ENCODE measurements at places on chromosomes 5 and 9. TPM values are rescaled to one million over a fixed set of nuclear protein-coding genes. Genes with fewer than 3 reads are reported as not detected.

The KIF24 gene
- total RNA-seq = 0.79 TPM

The PCDH12 gene
- not detected for total RNA-seq

The FANCG gene
- total RNA-seq = 38.9 TPM

The SHOC1 gene
- not detected for total RNA-seq

The HAPLN1 gene
- total RNA-seq = not detected

The STPG3 gene
- total RNA-seq = not detected

The TMEFF1 gene
- total RNA-seq = not detected

The FTMT gene
- not detected for total RNA-seq

The LOX gene
- not detected for total RNA-seq

The RASEF gene
- not detected for total RNA-seq

The TGFBI gene
- 3.7 TPM for total RNA-seq

The PTGER4 gene
- total RNA-seq = 26.8 TPM

The WDR5 gene
- 21.1 TPM for total RNA-seq

The C5orf52 gene
- total RNA-seq = not detected

The SLC6A19 gene
- total RNA-seq = not detected

The CDKN2B-AS1 gene
- 2.5 TPM for total RNA-seq

The LIFR gene
- not detected for total RNA-seq

GRCh38 chr5:176906126-176906525, 7.0 kb upstream of the HK3 start:
- no peak overlapping the region for H3K4me3 ChIP-seq
- H3K27ac ChIP-seq = no peak overlapping the region
- H3K27me3 ChIP-seq = no peaks in the 10 kb centered on the region
- no peaks in the 10 kb centered on the region for H3K4me1 ChIP-seq

GRCh38 chr5:149759986-149760853, 30.1 kb downstream of the PPARGC1B start:
- no peaks in the 10 kb centered on the region for H3K36me3 ChIP-seq
- H3K27ac ChIP-seq = no peak overlapping the region
- H3K27me3 ChIP-seq = no peaks in the 10 kb centered on the region
- H3K4me1 ChIP-seq = no peaks in the 10 kb centered on the region

GRCh38 chr9:91207729-91208418, 153.8 kb downstream of the AUH start:
- peak; percentile 63 for DNase-seq
- H3K27ac ChIP-seq = peak overlapping the region; percentile 80
- no peaks in the 10 kb centered on the region for H3K36me3 ChIP-seq
- peak overlapping the region; percentile 13 for H3K4me3 ChIP-seq

DNA sequence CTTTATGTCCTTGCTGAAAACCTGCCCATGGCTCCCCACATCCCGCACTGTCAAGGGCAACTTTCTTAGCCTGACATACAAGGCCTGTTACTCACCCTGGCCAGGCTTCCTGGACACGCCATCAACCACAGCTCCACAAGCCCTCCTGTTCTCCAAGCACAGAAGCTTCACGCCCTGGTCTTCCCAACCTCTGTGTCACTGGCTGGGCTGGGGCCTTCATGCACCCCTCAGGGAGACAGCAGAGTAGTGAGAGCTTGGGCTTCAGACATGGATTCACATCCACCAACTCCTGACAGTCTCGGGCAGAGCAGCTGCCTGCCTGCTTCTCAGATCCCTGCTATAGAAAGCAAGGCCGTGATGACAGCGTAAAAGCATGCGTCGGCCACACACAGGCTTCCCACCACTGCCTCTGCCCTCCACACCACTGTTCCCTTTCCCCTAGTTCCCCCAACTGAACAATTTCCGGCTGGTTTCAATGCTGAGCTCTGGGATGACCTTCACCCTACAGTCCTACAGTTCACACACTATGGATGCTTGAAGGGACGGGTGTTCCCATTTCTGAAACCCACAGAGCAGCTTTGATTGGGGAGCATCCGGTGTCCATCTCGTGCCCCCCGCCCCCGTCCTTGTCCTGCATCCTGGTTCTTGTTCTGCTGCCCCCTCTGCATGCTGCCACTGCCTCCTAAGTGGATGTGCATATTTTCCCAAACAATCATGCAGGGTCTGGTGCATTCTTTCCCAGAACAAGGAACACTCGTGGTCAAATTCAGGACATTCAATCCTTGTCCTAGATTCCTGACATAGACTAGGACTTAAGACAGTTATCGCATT, 33.4 kb upstream of the ADAMTS2 start:
- no peak for DNase-seq
- H3K4me1 ChIP-seq = no peaks in the 10 kb centered on the region

- H3K27ac ChIP-seq = no peak overlapping the region
- peaks cover 23% of the 10 kb centered on the region for H3K4me1 ChIP-seq
- DNase-seq = no peak
- no peaks in the 10 kb centered on the region for H3K27me3 ChIP-seq
- H3K4me3 ChIP-seq = no peak overlapping the region
Measured at GRCh38 chr9:123925161-123925560, 4.8 kb downstream of the DENND1A start.

- H3K36me3 ChIP-seq = no peaks in the 10 kb centered on the region
- H3K4me3 ChIP-seq = no peak overlapping the region
- H3K27ac ChIP-seq = no peak overlapping the region
Measured at GRCh38 chr5:97627272-97627671, 444.2 kb upstream of the RIOK2 start.

DNA sequence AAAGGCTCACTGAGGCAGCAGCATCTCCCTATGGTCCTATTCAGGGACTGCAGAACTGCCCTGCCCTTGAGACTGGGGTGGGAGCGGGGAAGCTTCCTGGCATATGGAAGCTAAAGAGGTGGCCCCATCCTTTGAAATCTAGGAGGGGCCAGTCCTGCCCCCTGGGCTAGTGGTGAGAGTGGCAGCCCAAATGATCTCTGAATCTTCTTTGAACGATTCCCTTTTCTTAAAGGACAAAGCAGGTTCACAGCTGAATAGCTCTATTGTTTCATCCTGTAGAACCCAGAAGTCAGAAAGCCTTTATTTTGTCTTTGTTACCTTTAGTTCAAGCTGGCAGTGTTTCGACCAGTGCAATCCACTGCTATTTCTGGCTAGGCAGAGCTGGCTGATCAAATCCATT, 741.9 kb downstream of the IRX1 start:
- no peaks in the 10 kb centered on the region for H3K4me1 ChIP-seq
- no peak for DNase-seq
- H3K27me3 ChIP-seq = no peaks in the 10 kb centered on the region
- no peak overlapping the region for H3K27ac ChIP-seq
- no peaks in the 10 kb centered on the region for H3K36me3 ChIP-seq

DNA sequence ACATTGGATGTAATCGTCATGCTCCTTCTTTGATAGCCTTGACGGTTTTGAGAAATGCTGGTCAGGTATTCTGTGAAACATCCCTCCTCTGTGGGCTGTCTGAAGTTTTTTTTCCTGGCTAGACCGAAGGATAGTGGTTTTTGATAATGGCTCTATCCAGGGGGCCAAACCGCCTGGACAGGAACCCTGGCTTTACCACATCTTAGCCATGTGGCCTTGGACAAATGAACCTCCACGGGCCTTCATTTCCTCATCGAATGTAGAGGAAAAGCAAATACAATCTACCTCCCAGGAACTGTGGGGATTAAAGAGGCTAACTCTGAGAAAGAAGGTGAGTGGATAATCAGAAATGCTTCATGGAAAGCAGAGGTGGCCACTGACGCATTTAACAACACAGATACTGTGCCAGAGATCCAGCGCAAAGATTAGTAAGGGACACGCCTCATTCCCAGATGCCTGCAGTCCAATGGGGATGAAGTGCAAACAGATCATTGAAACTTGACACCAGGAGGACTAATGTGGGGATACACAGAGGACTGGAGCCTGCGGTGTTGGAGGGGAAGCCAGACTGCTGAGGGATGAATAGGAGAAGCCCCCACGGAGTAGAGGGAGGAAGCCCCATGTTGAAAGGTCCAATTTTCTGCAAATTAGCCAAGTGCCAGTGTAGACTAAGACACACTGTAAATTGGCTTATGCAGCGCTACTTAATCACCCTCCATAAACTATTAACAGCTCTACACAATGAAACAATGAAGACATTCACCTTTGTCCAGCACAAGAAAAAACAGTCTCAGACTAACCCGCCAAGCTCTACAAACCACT, 41.6 kb downstream of the MYO10 start:
- DNase-seq = no peak
- no peak overlapping the region for H3K27ac ChIP-seq
- no peaks in the 10 kb centered on the region for H3K36me3 ChIP-seq
- H3K27me3 ChIP-seq = no peaks in the 10 kb centered on the region
- H3K4me1 ChIP-seq = no peaks in the 10 kb centered on the region

- no peak overlapping the region for H3K4me3 ChIP-seq
- H3K36me3 ChIP-seq = no peaks in the 10 kb centered on the region
- H3K27me3 ChIP-seq = no peaks in the 10 kb centered on the region
- H3K27ac ChIP-seq = no peak overlapping the region
- no peaks in the 10 kb centered on the region for H3K4me1 ChIP-seq
Measured at GRCh38 chr5:67400752-67401151, 204.2 kb upstream of the CD180 start.

- no peaks in the 10 kb centered on the region for H3K36me3 ChIP-seq
- DNase-seq = no peak
- no peak overlapping the region for H3K27ac ChIP-seq
- no peak overlapping the region for H3K4me3 ChIP-seq
- H3K4me1 ChIP-seq = no peaks in the 10 kb centered on the region
Measured at GRCh38 chr9:89254773-89255125, 56.2 kb upstream of the CKS2 start.

- H3K4me3 ChIP-seq = no peak overlapping the region
- H3K4me1 ChIP-seq = no peaks in the 10 kb centered on the region
- no peak overlapping the region for H3K27ac ChIP-seq
- no peaks in the 10 kb centered on the region for H3K36me3 ChIP-seq
- H3K27me3 ChIP-seq = no peaks in the 10 kb centered on the region
- DNase-seq = no peak
Measured at GRCh38 chr9:72581694-72582093, 60.3 kb downstream of the TMC1 start.

- no peaks in the 10 kb centered on the region for H3K36me3 ChIP-seq
- H3K4me3 ChIP-seq = no peak overlapping the region
- H3K4me1 ChIP-seq = no peaks in the 10 kb centered on the region
Measured at GRCh38 chr5:150584556-150585335, 55.7 kb upstream of the SYNPO start.

- no peaks in the 10 kb centered on the region for H3K27me3 ChIP-seq
- no peaks in the 10 kb centered on the region for H3K36me3 ChIP-seq
- no peak for DNase-seq
- H3K4me3 ChIP-seq = no peak overlapping the region
- H3K27ac ChIP-seq = no peak overlapping the region
Measured at GRCh38 chr9:7967851-7968250, 168.3 kb upstream of the DMAC1 start.

- H3K36me3 ChIP-seq = no peaks in the 10 kb centered on the region
- DNase-seq = peak; percentile 9
Measured at GRCh38 chr9:17578911-17579793, at the start of gene SH3GL2. SH3GL2 (plus strand) TSS chr9:17579066.

- H3K27me3 ChIP-seq = no peaks in the 10 kb centered on the region
- no peak for DNase-seq
- no peaks in the 10 kb centered on the region for H3K4me1 ChIP-seq
- H3K36me3 ChIP-seq = peaks cover 13% of the 10 kb centered on the region
- H3K27ac ChIP-seq = no peak overlapping the region
Measured at GRCh38 chr5:132646583-132647266, 11.2 kb upstream of the IL13 start.

GRCh38 chr9:18260521-18260920, 213.4 kb upstream of the ADAMTSL1 start:
- no peaks in the 10 kb centered on the region for H3K36me3 ChIP-seq
- H3K27me3 ChIP-seq = no peaks in the 10 kb centered on the region
- DNase-seq = no peak
- no peaks in the 10 kb centered on the region for H3K4me1 ChIP-seq

- H3K27ac ChIP-seq = no peak overlapping the region
- H3K36me3 ChIP-seq = no peaks in the 10 kb centered on the region
- no peaks in the 10 kb centered on the region for H3K4me1 ChIP-seq
- no peak for DNase-seq
- H3K27me3 ChIP-seq = no peaks in the 10 kb centered on the region
Measured at GRCh38 chr9:110812886-110813285, 144.3 kb downstream of the MUSK start.

GRCh38 chr5:58934629-58935097, 351.8 kb downstream of the RAB3C start:
- no peak overlapping the region for H3K4me3 ChIP-seq
- H3K27me3 ChIP-seq = no peaks in the 10 kb centered on the region
- DNase-seq = no peak
- H3K36me3 ChIP-seq = no peaks in the 10 kb centered on the region
- no peaks in the 10 kb centered on the region for H3K4me1 ChIP-seq
- no peak overlapping the region for H3K27ac ChIP-seq

- H3K27me3 ChIP-seq = no peaks in the 10 kb centered on the region
- no peak for DNase-seq
- no peak overlapping the region for H3K4me3 ChIP-seq
- H3K4me1 ChIP-seq = no peaks in the 10 kb centered on the region
Measured at GRCh38 chr5:38286002-38286401, 27.6 kb downstream of the EGFLAM start.

DNA sequence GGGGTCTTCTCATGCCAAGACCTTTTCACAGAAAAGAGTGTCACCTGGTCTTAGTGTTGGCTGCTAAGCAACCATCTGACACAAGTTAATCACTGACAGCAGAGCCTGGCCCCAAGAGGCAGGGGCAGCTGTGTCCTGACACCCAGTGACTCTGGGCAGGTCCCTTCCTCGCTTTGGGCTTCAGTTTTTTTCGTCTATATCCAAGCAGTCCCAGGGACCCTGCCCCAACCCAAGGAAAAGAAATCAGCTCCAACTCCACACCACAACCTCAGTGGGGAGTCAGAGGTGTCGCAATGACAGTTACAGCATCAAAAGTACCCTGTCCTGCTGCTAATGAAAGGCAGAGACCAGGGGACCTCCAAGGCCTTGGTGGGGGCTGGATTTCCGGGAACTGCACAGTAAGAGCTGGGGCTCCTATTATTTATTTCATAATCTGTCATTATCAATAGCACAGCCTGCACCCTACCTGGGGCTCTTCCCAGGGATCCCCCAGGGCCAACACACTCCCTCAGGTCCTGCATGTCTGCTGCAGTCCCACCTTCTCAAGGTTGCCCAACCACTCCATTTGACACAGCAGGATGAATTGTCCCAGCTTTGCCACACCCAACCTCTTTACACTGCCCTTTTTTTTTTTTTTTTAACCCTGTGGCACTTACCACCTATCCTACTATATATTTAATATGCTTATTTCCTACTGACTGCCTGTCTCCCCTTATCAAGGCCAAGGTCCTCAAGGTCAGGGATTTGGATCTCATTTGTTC, 9.4 kb downstream of the ANKS6 start:
- no peak overlapping the region for H3K27ac ChIP-seq
- peaks cover 12% of the 10 kb centered on the region for H3K36me3 ChIP-seq

- no peaks in the 10 kb centered on the region for H3K36me3 ChIP-seq
- no peak for DNase-seq
- peaks cover 7% of the 10 kb centered on the region for H3K4me1 ChIP-seq
- no peak overlapping the region for H3K4me3 ChIP-seq
Measured at GRCh38 chr9:5879419-5880181, 11.1 kb upstream of the MLANA start.

GRCh38 chr5:96279801-96280542, 153.1 kb downstream of the PCSK1 start:
- no peaks in the 10 kb centered on the region for H3K4me1 ChIP-seq
- DNase-seq = no peak
- H3K27me3 ChIP-seq = no peaks in the 10 kb centered on the region

All from B cell (primary cell).